ENCODE measurements at places on chromosomes 5 and 9. TPM values are rescaled to one million over a fixed set of nuclear protein-coding genes. Genes with fewer than 3 reads are reported as not detected.
A peak's percentile ranks its signal among the peaks of the same experiment; 100 is the strongest.

DNA sequence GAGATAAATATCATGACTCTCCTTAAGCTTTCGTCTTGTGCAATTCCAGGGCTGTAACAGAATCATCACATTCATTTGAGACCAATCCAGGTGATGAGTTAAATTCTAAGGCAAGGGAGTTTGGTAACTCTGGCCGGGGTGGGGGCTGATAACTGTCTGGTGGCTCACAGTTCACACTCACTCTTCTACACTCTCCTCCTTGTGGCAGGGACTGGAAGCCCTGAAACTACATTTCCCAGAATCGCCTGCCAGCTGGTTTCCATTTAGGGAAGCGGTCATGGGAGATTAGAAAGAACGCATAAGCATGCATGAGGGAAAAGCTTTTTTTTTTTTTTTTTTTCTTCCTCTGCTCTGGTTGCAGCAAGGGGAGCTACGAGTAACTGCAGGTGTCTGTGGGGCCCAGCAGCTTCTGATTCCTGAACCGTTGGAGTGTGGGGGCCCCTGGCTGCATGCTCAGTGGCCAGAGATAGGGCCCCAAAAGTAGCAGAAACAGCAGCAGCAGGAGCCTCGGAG is 154.8 kb upstream of the TBC1D2 start:
- no peaks in the 10 kb centered on the region for H3K36me3 ChIP-seq
- no peak for DNase-seq
- H3K4me1 ChIP-seq: peaks cover 9% of the 10 kb centered on the region
- H3K27me3 ChIP-seq: peaks cover 2% of the 10 kb centered on the region
- H3K27ac ChIP-seq: no peak overlapping the region

DNA sequence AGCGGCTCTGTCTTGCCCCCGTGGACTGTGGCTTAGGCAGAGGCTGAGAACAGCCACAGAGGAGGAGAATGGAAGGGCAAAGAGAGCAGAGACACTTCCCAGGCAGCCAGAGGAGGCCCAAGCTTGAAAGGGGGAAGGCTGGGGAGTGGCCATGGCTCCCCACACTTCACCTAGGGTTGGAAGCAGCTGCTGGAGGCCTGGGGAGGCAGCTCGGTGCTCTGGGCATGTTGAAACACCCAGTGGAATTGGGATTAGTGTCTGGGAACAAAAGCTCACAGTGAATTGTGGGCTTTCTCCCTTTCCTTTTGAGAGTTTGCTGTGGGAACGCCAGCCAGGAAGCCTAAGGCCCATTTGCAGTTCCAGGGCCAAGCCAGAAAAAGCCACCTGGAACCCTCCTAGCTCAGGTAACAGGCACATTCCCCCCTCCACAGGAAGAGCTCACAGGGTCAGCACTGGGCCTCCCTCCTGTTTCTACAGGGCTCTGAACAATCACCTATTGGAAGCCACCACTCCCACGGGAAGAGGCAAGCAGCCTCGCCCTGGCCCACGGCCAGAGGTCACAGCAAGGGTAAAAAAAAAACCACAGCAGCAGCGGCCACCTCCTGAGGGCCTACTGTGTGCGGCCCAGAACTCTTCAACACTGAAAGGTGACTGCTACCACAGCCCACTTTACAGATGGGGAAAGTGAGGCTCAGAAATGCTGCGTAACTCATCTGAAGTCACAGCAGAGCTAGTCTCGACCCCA is 20.2 kb downstream of the EEIG1 start:
- H3K36me3 ChIP-seq: peaks cover 54% of the 10 kb centered on the region
- no peaks in the 10 kb centered on the region for H3K27me3 ChIP-seq
- H3K4me3 ChIP-seq: no peak overlapping the region
- no peak for DNase-seq

DNA sequence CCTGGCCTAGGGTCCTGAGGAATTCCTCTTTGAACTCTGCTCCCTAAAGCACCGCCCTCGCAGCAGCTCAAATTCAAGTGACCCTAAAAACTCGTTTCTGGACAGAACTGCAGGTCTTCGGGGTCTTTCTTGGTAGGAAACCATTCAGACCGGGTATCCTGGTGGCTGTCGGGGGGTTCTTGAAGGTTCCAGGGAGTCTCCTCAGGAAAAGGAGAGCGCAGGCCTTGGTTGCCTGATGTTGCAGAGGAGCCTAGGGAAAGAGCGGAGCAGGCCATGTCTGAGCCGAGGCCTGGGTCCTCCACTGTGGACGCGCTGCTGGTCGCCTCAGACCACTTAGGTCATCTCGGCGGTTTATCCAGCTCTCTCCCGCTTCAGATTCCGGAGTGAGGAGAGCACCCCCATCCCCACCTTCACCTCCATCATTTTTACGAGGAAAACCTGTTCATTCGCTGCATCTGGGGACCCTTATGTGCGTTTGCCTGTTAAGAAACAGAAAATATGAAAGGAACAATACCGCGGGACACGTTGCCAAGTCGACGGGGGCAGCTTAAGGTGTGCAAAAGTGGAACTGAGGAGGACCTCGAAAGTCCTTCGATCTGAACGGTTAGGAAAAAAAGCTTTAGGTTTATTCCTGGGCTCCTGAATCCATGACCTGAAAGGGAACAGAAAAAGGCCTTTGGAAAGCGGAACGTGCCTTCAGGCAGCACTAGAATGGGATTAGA is 299.4 kb downstream of the PARP8 start:
- H3K27me3 ChIP-seq: peaks cover 78% of the 10 kb centered on the region
- no peaks in the 10 kb centered on the region for H3K36me3 ChIP-seq

GRCh38 chr9:134323741-134324358 is 2.4 kb upstream of the RXRA start:
- H3K4me3 ChIP-seq: no peak overlapping the region
- H3K36me3 ChIP-seq: no peaks in the 10 kb centered on the region
- no peak for DNase-seq
- H3K27ac ChIP-seq: no peak overlapping the region
- H3K27me3 ChIP-seq: peaks cover 23% of the 10 kb centered on the region

DNA sequence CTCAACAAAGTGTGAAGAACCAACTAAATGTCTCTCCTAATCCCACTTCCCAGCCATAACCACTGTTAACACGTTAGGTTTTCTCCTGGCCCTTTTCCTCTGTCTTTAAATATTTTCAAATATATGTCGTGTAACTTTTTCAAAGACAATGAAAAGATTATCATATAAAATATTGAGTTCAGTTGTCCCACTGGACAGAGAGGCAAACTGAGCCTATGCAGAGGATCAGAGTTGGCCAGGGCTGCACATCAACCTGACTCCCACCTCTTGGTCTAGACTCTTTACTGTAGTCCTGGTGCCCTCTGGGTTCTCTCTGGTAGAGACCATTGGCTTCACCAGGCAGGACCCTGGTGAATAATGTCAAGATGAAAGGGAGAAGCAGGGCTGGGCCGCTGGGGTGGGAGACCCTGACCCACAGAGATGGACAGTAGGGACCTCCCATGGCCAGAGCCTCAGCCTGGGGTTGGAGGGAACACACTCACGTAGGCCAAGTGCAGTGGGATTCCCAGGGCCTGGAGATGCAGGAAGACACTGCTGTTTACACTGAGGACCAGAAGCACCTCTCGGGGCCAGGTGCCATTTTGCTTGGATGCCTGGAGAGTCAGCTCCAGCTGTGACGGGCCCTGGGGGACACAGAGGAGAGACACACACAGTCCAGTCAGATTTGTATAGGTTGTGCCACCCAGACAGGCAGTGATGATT is 25.1 kb downstream of the ENG start:
- peaks cover 14% of the 10 kb centered on the region for H3K36me3 ChIP-seq
- H3K27ac ChIP-seq: no peak overlapping the region
- H3K4me1 ChIP-seq: peaks cover 3% of the 10 kb centered on the region
- no peaks in the 10 kb centered on the region for H3K27me3 ChIP-seq
- H3K4me3 ChIP-seq: no peak overlapping the region

OTULINL gene
- total RNA-seq: 17.0 TPM

DNA sequence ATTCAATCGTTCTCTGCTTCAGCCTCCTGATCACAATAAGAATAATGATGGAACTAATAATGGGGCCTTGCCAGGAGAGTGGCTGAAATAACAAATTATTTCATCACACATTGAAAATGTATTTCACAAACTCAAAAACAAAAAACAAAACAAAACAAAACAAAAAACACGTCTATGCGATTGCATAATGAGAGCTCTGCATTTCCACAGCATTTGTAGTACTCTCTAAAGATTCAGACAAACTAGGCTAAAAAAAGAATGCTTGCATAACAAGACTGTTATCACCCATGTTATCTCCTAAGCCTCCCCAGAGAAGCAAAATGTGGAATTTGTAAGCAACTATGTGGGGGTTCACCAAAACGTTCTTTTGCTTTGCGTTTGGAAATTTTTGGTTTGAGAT is 48.1 kb downstream of the PRELID2 start:
- H3K36me3 ChIP-seq: no peaks in the 10 kb centered on the region
- no peaks in the 10 kb centered on the region for H3K27me3 ChIP-seq
- H3K4me1 ChIP-seq: no peaks in the 10 kb centered on the region
- DNase-seq: no peak
- no peak overlapping the region for H3K4me3 ChIP-seq
- no peak overlapping the region for H3K27ac ChIP-seq

EIF4E1B gene
- total RNA-seq: not detected

GRCh38 chr5:167063116-167063515 is 1228.3 kb upstream of the WWC1 start:
- no peaks in the 10 kb centered on the region for H3K4me1 ChIP-seq
- no peaks in the 10 kb centered on the region for H3K27me3 ChIP-seq
- no peak overlapping the region for H3K4me3 ChIP-seq
- DNase-seq: no peak
- H3K36me3 ChIP-seq: no peaks in the 10 kb centered on the region
- H3K27ac ChIP-seq: no peak overlapping the region

DNA sequence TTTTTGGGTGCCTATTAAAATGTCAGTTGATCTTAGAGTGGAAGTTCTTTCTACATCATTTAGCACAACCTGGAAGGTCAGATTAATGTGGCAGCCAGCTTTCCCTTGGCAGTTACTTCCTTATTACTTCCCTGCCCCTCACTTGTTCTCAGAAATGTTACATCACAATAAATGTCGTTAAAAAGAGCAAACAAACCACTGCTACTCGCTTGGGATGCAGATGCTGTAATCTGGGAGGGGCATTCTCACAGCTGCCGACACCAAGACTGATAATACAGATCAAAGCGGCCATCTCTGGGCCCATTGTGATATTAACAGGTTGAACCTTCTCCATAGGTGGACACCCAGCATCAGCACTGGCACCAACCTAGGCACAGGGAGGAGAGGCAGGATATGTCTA is 29.3 kb downstream of the PLAC8L1 start:
- no peak overlapping the region for H3K4me3 ChIP-seq
- DNase-seq: no peak
- no peak overlapping the region for H3K27ac ChIP-seq

GRCh38 chr5:108379722-108380530 is 2.0 kb downstream of the FBXL17 start:
- DNase-seq: no peak
- H3K4me3 ChIP-seq: peak overlapping the region; percentile 88
- H3K27ac ChIP-seq: peak overlapping the region; percentile 94
- peaks cover 27% of the 10 kb centered on the region for H3K4me1 ChIP-seq

DNA sequence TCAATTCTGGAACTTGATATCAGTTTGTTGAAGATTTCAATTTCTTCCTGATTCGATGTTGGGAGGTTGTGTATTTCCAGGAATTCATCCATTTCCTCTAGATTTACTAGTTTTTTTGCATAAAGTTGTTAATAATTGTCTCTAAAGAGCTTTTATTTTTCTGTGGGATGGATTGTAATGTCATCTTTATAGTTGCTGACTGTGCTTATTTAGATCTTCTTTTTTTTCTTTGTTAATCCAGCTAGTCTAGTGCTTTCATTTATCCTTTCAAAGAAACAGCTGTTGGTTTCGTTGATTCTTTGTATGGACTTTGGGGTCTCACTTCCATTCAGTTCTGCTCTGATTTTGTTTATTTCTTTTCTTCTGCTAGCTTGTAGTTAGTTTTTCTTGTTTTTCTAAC is 302.0 kb upstream of the DMAC1 start:
- no peak overlapping the region for H3K27ac ChIP-seq
- DNase-seq: no peak
- no peak overlapping the region for H3K4me3 ChIP-seq

GRCh38 chr5:172769616-172770373 is 1.2 kb downstream of the DUSP1 start:
- peaks cover 31% of the 10 kb centered on the region for H3K36me3 ChIP-seq
- peak overlapping the region; percentile 80 for H3K4me3 ChIP-seq
- DNase-seq: no peak
- no peaks in the 10 kb centered on the region for H3K27me3 ChIP-seq

- no peak overlapping the region for H3K4me3 ChIP-seq
- H3K27me3 ChIP-seq: no peaks in the 10 kb centered on the region
- DNase-seq: no peak
- no peaks in the 10 kb centered on the region for H3K4me1 ChIP-seq
Measured at GRCh38 chr5:135721548-135722090, 112.8 kb upstream of the SLC25A48 start.

HARS1 gene
- total RNA-seq: 110 TPM

LMX1B gene
- not detected for total RNA-seq

- H3K36me3 ChIP-seq: no peaks in the 10 kb centered on the region
- peaks cover 5% of the 10 kb centered on the region for H3K4me1 ChIP-seq
- no peak overlapping the region for H3K27ac ChIP-seq
- DNase-seq: no peak
Measured at GRCh38 chr5:102911973-102912372, 156.9 kb downstream of the PAM start.

DNA sequence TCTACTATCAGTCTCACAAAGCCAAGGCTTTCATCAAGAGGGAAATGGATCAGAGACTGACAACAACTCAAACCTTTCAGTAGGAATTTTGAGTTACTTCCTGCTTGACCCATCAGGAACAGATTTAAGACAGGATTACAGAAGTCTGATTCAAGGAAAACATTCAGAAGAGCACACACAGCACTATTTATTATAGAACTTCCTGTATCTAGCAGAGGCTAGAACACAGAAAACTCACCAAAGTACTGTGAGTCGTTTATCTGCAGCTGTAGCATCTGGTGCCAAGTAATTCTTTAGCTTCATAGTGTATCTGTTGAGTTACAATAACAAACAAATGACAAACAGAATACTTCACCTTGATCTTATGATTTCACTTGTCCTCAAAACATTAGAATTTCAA is 13.8 kb downstream of the LEAP2 start:
- DNase-seq: no peak
- peaks cover 9% of the 10 kb centered on the region for H3K4me1 ChIP-seq
- H3K27ac ChIP-seq: no peak overlapping the region
- no peaks in the 10 kb centered on the region for H3K27me3 ChIP-seq
- H3K4me3 ChIP-seq: no peak overlapping the region

GRCh38 chr5:147180751-147181150 is 54.1 kb upstream of the STK32A start:
- H3K27ac ChIP-seq: no peak overlapping the region
- H3K4me3 ChIP-seq: no peak overlapping the region

DNA sequence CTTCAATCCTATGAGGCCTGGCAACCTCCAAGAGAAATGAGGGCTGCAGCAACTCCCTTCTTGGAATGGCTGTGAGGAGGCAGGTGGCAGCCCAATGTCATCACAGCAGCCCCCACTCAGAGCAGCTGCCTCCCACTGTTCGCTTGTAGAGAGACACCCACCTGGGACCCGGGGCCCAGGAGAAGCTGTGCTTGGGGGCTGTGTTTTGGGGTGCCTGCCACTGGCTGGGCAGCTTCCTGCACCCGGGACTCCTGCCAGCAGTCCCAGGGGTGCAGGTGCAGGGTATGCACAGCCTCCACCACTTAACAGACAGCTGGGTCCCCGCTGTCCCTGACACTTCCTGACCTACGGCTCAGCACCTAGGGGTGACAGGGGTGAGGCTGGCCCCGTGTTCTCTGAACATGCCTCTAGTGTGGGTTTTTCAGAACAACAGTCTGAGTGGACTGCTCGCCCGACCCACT is 26.2 kb downstream of the NIPAL4 start:
- H3K4me3 ChIP-seq: no peak overlapping the region
- H3K36me3 ChIP-seq: peaks cover 92% of the 10 kb centered on the region
- no peaks in the 10 kb centered on the region for H3K27me3 ChIP-seq
- peak overlapping the region; percentile 7 for H3K27ac ChIP-seq

CCIN gene
- total RNA-seq: not detected

All from activated T-helper 2 cell treated with anti-CD3 and anti-CD28 coated beads, Interferon-gamma antibody, Interleukin-2, Interleukin-4, amounts not matched to agents 10 μg/mL and 5 μg/mL and 100 μg/mL, durations not matched to agents 14 hours and 24 hours and 36 hours (primary cell).